Esophagus squamous epithelium (tissue), 5 donors: ENCODE measurements at places on chromosomes 13 and 19.
A peak's percentile ranks its signal among the peaks of the same experiment; 100 is the strongest.

GRCh38 chr19:18878058-18878797 lies 17.7 kb downstream of the CERS1 start:
- DNase-seq, result no peak

GRCh38 chr19:5814123-5814851 lies 9.4 kb downstream of the NRTN start:
- DNase-seq, result no peak

DNA sequence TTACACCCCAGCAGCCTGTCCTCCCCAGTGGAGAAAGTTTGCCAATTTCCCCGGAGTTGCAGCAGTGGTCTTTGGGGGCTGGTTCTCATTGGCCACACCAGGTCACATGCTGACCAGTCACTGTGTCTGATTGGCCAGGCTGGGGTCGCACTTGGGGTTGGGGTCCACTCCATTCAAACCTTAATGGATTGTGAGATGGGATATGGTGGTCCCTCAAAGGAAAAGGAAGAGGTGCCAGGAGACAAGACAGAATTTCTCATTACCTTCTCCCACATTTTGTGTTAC lies 3.4 kb downstream of the PPM1N start:
- DNase-seq, result no peak

GRCh38 chr13:38173403-38173802 lies 176.2 kb upstream of the UFM1 start:
- DNase-seq, result no peak

DNA sequence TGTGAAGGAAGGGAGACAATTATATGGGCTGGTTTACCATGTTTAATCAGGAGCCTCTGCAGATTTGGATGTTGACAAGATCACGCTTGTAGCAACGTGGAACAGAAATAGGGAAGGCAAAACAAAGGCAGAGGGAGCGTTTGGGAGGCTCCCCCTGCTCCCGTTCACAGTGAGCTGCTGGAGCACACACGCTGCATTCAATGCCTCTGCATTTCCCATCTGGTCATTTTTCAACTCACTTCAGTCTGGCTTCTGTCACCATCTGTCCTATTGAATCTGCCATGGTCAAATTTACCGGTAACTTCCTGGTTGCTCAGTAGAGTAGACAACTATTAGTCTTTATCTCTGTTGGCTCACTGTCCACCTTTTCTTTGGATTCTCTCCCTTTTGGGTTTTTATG lies 91.0 kb downstream of the NHLRC3 start:
- DNase-seq, result no peak

DNA sequence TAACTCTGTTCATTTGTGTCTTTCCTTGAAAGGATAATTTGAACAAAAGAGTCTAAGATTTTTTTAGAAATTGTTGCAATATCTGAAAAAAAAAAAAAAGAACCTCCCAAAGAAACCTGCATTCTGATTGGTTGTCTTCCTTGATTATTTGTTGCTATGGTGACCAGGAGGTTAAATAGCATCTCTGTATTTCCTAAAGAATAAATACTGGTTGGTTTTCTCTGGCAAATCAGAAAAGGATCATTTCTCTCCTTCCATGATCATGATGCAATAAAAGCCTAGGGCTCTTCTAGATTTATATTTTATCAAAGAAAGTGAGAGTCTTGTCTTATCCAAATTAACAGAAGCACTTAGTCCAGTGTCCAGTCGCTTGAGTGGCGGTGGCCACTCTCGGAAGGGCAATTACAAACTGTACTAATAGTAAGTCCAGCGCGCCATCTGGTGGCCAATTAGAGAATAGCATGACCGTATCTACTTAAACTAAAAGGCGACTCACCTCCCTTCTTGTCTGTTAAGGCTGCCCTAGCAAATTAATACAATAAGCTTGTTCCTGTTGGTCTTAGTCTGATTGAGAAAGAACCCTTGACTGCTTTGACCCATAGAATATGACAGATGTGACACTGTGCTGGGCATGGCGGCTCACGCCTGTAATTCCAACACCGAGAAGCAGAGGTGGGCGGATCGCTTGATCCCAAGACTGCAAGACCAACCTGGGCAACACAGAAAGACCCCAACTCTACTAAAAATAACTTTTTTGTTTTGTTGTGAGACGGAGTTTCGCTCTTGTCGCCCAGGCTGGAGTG lies 47.0 kb upstream of the PNMA8B start:
- DNase-seq, result peak; percentile 64

DNA sequence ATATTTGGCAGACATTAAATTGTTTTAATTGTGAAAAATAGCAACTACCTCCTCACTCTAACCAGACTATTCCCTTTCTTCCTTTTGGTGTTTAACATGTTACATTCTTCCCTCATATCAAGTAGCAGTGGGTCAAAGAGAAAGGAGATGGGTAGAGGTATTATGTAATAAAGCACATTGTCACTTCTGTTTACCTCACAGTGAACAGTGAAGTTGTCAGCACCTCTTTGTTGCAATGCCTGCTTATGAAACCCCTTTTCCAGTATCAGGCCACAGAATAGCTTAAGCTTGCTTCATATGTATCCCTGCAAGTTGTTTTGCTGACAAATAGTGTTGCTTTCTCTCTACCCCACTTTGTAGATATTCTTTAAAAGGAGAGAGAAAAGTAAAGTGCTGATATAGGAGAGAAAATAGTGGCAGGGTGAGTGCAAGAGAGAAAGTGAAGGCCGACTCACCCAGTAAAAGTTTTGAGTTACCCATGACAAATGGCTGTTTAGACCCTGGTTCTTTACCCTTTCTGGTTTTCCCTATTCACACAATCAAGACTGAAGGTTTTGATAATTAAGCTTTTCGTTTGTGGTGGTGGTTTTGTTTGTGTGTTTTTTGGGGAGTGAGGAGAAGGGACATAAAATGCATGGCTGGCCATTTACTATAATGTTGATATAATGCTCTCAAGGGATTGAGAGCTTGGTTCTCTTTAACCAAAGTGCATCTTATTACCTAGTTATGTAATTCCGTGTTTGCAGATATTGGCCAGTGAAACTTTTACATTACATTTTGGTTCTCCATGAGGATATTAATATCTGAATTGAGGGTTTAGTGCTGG lies 3.7 kb downstream of the ITM2B start:
- DNase-seq, result no peak

- DNase-seq, result peak; percentile 44
These were observed 4.7 kb upstream of the MYBPC2 start for GRCh38 chr19:50427997-50428425.

- no peak for DNase-seq
These were observed 133.3 kb downstream of the USP12 start for GRCh38 chr13:27038323-27038722.

GRCh38 chr13:113970810-113971470 lies 2.9 kb downstream of the C13orf46 start:
- DNase-seq, result no peak

GRCh38 chr19:30161770-30162169 lies 210.4 kb upstream of the ZNF536 start:
- DNase-seq, result no peak

DNA sequence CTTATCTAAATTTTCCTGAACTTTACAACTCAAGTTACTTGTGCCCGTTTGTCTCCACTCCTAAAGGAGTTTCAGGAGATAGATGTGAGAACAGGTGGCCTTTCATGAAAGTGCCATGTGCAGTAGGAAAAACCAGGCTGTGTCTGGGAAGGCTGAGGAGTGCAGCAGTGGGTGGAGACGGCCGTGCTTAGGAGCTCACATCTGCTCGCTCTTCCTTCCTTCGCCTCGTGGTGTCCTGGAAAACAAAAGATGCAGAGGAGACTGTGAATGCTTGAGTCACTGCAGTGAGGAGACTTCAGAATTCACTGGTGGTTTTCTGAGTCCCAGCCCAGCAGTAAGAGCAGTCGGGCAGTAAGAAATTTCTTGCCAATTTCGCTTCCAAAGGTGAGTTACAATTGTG lies 138.4 kb upstream of the RNF113B start:
- no peak for DNase-seq

DNA sequence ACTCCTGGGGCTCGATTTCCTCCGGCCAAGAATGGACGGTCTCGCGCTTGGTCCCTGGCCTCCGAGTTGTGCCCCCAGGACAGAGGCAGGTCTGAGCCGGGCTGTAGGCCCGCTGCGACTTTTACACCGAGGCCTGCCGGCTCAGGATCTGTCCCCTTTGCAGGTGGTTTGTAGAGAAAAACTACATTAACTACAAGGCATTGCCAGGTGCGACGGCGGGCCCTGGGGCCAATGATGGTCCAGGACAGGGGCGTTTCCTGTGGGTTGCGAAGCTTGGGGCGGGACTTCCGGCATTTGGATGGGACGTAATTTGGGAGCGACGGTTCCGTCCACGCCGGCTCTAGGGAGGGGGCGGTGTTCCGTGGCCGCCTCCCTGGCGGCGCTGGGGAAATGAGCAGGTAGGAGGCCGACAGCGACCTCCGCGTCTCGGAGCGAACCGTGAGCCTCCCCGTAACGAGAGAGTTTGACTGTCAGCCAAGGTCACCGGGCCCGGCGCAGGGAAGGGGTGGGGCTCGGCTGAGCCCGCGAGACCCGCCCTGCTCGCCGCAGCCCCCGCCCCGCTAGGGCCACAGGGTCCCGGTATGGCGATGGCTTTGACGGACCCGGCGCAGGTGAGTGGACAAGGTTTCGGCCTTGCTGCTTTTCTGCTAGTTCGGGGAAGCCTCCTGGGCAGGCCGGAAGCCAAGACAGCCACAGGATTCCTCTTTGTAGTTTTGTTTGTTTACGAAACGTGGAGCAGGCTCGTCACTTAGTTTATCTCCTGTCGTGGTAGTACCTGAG lies at the start of gene ZNF805:
TSS of gene ZNF805 (plus strand) at position 322 of the 780 bp plus-strand sequence. CDS start at position 582, 260 bp downstream.
- peak; percentile 71 for DNase-seq

- DNase-seq, result no peak
These were observed 20.8 kb upstream of the ZNF181 start for GRCh38 chr19:34713262-34713637.

DNA sequence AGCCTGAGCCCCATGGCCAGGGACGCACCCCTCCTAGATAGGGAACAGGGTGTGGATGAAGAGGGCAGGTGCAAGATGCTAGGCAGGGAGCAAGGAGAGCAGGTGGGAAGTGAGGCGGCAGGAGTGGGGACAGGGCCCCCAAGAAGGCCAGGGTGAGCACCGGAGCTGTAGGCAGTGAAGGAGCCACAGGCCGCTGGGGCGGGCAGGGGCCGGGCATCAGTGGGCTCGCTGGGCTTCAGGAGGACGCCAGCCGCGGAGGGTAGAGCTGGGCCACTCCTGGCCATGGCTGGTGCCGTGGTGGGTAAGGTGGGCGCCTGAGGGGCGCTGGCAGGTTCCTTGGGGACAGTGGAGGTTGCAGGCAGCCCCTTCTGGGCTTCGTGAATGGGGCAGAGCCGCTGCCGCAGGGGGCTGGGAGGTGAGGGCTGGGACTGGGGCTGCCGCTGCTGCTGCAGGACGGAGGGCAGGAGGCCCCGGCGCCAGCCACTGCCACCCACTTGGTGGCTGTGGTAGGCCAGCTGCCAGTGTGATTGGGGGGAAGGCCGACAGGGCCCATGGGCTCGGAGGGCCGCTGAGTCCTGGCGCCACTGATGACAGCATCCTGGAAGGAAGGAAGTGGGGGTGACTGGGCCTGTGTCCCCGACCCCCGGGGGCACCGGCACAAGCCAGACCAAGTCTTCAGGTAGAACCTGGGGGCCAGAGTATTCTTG lies 2.1 kb downstream of the NKPD1 start:
- no peak for DNase-seq

GRCh38 chr13:33487575-33488243 lies 202.2 kb upstream of the STARD13 start:
- DNase-seq, result no peak

DNA sequence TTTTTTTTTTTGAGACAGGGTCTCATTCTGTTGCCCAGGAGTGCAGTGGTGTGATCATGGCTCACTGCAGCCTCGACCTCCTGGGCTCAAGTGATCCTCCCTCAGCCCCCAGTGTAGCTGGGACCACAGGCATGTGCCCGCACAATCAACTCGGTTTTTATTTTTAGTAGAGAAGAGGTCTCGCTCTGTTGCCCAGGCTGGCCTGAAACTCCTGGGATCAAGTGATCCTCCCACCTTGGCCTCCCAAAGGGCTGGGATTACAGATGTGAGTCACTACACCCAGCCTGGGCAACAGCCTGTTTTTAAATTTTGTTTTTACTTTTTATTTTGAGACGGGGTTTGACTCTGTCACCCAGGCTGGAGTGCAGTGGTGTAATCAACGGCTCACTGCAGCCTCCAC lies 2.3 kb upstream of the KDM4B start:
- no peak for DNase-seq

- no peak for DNase-seq
These were observed 2.6 kb upstream of the CLC start for GRCh38 chr19:39740395-39740794.

GRCh38 chr13:66200555-66200954 lies 1029.6 kb downstream of the PCDH9 start:
- no peak for DNase-seq

GRCh38 chr13:30235216-30235615 lies 72.1 kb downstream of the KATNAL1 start:
- DNase-seq, result no peak

- no peak for DNase-seq
These were observed 31.2 kb upstream of the SLC10A2 start for GRCh38 chr13:103097366-103097928.

- no peak for DNase-seq
These were observed 3.0 kb downstream of the HPN start for GRCh38 chr19:35044317-35045117.

DNA sequence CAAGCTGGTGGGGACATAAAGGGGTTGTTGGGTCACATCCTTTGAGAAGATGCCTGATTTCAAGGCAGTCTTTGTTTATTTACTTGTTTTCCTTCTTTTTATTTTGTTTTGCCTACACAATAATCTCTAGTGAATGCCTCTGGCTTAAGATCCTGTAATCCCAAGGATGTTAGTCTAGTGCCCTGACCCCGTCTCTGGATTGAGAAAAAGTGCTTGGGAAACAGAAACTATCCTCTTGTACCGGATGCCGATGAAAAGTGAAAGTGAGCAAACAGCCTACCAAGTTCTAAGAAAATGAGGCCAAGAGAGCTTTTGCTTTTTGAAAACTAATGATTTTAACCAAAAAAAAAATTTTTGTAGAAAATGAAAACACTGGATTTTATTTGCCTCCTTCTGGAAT lies 42.1 kb upstream of the C1QTNF9 start:
- no peak for DNase-seq

- no peak for DNase-seq
These were observed 1.2 kb upstream of the SLAIN1 start for GRCh38 chr13:77696006-77696878.

GRCh38 chr13:24922387-24922744 lies 158.4 kb downstream of the RNF17 start:
- DNase-seq, result no peak

DNA sequence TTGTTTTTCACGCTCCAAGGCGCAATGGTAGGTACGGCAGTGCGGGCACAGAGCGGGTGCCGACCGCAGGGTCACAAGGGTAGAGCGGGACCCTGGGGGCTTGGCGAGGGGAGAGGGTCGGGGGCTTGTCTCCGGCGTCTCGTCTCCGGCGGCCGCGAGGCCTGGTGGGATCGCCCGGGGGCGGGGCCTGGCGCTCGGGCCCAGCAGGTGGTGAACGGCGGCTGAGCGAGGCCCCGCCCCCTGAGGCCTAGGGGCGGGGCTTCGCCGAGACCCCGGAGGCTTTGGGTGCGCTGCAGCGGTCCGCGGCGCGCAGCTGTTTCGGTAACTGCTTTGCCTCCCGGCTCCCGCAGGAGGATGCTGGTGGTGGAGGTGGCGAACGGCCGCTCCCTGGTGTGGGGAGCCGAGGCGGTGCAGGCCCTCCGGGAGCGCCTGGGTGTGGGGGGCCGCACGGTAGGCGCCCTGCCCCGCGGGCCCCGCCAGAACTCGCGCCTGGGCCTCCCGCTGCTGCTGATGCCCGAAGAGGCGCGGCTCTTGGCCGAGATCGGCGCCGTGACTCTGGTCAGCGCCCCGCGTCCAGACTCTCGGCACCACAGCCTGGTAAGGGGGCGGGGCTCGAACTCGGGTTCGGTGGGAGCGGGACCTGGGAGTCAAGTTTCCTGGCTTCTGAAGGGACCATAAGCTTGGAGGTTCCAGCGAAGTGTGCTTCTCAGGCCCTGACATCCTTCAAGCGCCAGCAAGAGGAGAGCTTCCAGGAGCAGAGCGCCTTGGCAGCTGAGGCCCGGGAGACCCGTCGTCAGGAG lies at the start of gene TSEN34:
TSS of gene TSEN34 (plus strand) at position 298 of the 800 bp plus-strand sequence. CDS start at position 355, 57 bp downstream.
- no peak for DNase-seq
